GM23248 (cell line): ENCODE measurements at places on chromosomes 11 and 22.

DNA sequence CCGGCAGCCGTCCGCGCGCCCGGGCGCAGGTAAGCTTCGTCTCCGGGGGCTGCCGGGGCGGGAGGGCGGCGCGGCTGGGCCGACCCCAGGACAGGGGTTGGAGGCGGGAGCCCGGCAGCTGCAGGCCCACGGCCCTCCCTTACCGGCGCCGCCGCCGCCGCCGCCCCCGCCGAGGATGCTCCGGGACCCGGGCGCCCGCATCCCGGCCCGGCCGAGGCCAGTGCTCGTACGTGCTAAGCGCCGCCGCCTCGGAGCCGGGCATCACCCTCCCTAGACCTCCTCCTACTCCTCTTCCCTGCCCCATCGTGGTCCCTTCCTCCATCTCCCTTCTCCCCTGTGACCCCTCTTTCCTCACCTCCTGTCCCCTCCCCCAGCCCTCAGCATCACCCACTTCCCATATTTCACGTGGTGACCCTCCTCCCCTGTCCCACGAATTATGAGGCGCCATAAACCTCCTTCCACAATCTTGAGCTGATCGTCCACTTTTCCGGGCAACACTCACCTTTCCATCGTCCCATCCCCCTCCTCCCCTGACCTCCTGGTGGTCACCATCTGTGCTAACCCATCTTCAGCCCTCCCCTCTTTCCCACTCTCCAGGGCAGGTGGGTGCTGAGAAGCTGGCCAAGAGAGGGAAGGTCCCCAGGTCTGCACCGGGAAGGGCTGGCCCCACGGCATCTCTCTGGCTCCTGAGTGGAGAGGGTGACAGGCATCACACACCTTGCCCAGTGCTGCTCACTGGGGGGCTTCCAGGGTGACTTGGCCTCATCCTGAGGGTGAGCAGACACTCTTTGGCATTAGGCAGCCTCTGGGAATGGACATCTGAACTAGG, 612 bp downstream of the ASPHD2 start:
- DNase-seq: peak; percentile 29

DNA sequence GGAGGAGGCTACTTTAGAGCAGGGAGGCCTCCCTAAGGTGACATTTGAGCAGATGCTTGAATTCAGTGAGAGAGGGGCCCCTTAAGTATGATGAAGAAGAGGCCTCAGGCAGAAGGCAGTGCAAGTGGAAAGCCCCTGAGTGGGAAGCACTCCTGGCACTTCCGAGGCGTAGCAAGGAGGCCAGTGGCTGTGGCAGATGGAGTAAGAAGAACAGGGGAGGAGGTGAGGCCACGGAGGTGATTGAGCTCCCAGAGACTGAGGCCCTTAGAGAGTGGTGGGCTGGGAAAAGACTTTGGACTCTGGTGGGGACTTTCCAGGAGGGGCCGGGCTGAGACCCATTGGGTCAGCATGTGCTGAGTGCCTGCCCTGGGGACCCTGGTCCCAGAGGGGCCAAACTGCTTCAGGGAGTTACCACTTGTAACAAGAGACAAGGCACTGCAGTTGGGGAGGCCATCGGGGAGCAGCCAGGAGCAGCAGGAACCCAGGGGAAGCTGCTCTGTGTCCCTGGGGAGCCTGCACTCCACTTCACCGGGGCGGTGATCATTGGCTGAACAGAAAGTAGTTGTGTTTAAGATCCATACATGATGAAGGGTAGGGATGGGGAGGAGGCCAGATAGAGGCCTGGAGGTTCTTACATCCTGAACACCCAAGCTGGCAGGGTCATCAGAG, 2.5 kb upstream of the CENPM start:
- DNase-seq: no peak

- DNase-seq: no peak
Observed at GRCh38 chr22:46234969-46235368, 15.1 kb downstream of the CDPF1 start.

- DNase-seq: no peak
Observed at GRCh38 chr11:92667486-92668152, 301.8 kb upstream of the MTNR1B start.

- no peak for DNase-seq
Observed at GRCh38 chr22:35991168-35991567, 37.5 kb downstream of the RBFOX2 start.
